Hindlimb muscle (tissue), 1 donor: ENCODE measurements at places on chromosomes 2 and 18. TPM values are rescaled to one million over a fixed set of nuclear protein-coding genes. Genes with fewer than 3 reads are reported as not detected.
A peak's percentile ranks its signal among the peaks of the same experiment; 100 is the strongest.

GRCh38 chr2:218405086-218405745 lies 5.5 kb downstream of the CTDSP1 start:
- no peak for DNase-seq

DNA sequence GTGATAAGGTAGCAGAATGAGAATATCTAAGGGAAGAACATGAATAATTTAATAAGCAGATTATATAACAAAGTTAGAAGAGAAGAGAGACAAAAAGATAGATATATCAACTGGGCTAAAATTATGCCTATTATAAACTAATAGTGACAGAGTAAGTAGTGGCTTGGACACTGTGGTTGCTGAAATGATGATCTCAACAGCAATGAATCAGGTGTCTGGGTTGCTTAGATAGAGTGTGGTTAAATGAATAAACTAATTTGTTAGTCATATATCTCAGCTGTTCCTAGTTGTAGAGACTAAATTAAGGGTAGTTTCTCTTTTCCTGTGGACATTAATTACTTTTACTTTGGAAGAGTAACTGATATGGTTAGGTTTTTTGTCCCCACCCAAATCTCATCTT lies 1485.4 kb upstream of the CELF4 start:
- DNase-seq = no peak

GRCh38 chr18:9968081-9968848 lies 54.4 kb downstream of the VAPA start:
- no peak for DNase-seq

DNA sequence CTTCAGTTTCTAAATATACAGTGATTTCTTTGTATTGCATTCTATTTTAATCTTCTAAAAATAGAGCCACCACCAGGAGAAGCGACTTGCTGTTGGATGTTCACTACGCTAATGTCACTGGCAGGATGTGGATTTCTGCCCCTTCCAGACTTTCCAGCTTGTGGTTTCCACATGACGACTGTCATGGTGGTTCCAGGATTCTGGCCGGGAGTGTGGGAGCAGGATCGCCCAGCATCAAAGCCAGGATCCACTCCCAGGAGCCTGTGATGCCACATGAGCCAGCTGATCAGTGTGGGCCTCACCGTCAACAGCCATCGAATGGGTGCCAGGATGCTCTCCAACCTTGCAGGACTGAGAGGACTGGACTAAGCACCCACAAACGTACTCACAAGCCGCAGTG lies 148.8 kb downstream of the HDAC4 start:
- DNase-seq = no peak

DNA sequence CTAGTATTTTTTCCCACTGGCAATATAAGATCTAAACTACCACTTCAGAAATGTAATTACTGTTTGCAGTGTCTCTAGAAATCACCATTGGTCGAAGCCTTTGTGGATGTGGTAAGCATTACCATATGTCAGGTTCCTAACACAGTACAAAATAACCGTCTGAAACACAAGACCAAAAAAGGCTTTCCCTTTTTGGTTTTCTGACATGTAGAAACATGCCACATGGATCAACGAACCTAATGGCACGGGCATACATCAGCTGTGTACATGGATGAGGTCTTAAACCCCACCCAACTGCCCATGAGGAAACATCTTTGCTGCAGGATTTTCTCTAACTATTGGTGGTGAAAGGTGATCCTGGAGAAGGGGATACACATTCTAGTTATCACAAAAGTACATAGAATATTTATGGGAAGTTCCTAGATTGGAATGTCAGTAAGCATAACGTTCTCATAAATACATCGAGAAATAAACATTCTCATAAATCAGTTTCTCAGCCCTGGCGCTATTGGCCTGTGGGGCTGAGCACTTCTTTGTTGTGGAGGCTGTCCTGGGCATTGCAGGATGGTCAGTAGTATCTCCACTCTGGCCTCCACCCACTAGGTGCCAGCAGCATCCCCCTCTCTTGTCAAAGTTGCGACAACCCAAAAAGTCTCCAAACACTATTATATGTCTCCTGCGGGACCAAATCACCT lies 9.0 kb downstream of the VIT start:
- no peak for DNase-seq

GRCh38 chr2:42001711-42002201 lies 46.1 kb upstream of the PKDCC start:
- peak; percentile 42 for DNase-seq

DNA sequence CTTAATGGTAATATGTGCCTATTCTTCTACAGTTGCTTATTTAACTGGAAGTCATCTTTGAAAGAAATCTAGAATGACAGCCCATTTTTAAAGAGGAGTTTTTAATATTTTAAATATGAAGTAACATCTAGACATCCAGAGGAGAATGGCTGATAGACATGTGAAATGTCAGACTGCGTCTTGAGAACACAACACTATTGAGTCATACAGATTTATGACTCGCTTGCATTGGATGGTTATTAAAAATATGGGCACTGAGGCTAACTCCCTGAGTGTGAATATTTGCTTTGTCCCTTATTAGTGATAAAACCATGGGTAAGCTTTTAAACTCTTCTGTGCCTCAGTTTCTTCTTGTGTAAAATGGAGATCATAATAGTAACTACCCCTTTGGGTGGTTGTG lies 22.9 kb downstream of the TDRD15 start:
- DNase-seq = no peak

GRCh38 chr2:44612276-44612675 lies 250.5 kb downstream of the CAMKMT start:
- DNase-seq = no peak

DNA sequence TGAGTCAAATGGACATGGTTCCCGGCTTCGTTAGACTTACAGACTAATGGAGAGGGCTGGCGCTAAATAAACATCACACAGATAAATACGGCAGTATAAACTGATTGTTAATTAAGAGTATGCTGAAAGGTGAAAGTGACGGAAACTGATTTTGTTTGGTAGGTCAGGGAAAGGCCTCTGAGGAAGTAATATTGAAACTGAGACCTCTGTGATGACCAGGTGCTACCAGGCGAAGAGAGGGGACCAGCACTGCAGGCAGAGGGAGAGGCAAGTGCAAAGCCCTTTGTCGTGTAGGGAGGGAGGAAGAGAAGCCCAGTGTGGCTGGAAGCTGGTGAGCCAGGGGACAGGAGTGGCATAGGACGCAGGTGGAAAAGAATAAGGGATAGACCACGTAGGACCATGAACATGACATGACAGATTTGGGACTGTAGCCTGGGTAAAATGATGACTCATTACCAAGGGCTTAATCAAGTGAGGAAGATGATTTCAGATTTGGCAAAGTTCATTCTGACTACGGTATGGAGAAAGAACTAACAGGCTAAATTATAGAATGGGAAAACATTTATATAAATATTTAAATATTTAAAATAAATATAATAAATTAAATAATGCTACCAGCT lies 433.1 kb downstream of the NCKAP5 start:
- no peak for DNase-seq

GRCh38 chr18:73785300-73785699 lies 362.3 kb downstream of the FBXO15 start:
- no peak for DNase-seq

GRCh38 chr2:168796583-168797285 lies 5.7 kb upstream of the NOSTRIN start:
- DNase-seq = no peak

DNA sequence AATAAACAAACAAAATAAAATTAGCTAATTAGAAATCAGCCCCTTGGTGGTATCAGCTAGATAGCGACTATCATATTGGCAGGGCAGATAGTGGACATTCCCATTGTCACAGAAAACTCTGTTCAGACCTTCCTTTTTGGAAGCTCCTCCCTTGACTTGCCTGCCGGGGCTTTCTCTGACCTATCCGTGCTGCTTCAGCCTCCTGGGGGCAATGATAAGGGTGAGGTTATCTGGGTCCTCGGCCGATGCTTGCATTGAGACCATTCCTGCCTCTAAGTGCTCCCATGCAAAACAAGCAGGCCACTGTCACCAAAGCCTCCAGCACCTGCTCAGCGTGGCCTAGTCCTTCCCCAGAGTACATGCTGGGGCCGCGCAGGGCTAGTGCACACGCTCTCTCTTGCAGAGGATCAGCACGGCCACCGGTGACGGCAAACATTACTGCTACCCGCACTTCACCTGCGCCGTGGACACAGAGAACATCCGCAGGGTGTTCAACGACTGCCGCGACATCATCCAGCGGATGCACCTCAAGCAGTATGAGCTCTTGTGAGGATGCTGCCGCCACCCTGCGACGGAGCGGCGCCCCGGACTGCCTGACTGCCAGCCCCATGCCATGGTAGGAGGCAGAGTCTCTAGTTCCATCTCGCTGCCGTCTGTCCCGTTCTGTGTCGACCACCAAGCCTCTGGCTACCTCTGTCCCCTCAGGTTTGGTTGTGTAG lies 27.4 kb downstream of the MPPE1 start:
- DNase-seq = no peak

GRCh38 chr2:105789745-105790460 lies 45.2 kb downstream of the NCK2 start:
- DNase-seq = no peak

- no peak for DNase-seq
Observed at GRCh38 chr2:217225596-217225995, 365.7 kb upstream of the TNP1 start.

- no peak for DNase-seq
Observed at GRCh38 chr2:12896318-12896982, 179.7 kb downstream of the TRIB2 start.

- DNase-seq = no peak
Observed at GRCh38 chr2:84537251-84537650, 21.0 kb downstream of the DNAH6 start.

DNA sequence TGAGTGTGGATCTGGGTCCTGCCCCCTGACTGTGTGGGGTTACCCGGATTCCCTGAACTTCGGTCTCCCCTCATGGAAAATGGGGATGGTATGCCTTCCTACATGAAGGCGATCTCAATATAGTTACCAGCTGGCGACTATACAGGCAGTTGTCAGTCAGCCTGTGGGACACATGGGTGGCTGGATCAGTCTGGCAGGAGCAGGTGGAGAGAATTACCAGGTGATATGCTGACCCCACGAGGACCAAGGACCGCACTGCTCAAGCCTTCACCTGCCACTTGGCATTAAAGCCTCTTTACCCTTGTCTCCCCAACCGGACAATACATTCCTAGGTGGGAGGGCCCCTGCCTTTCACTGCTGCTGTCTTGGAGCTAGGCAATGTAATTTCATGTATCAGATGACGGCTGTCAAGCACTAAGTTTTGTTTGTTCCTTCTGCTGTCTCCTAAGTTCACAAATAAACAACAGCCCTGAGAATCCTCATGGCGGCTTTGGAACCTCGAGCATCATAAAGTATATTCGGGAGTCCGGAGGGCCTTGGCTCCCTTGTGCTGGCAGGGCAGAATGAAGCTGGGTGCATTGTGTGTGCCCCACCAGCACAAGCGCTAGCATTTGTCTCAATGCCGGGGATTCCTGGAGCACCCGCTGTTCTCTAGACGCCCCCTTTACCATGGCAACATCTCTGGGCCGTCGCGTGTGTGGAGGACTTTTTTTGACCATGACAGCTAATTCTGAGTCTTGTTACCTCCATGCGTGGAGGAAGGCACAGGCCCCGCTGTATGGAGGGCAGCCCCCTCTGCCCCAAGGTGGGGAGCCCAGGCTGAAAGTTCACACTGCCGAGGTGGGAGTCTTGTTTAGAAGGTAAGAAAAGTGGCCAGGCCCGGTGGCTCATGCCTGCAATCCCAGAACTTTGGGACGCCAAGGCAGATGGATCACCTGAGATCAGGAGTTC lies 48.6 kb downstream of the PDCL3 start:
- no peak for DNase-seq

DNA sequence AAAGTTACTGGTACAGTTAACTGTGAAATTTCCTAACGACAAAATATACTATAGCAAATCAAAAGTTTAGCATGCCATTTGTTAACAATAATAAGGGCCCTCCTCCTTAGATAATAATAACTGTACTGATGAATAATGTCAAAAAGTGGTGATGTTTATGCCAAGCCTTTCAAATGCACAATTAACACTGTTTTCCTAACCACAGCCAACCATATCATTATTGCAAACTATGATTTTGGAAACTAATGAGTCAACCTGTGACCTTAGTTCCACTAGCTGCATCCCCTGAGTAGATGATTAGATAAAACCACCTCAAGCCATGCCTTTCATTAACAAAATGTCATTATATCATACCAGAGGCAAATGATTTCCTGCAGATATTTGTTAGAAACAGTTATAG lies 25.1 kb upstream of the GPR75 start:
- DNase-seq = no peak

DNA sequence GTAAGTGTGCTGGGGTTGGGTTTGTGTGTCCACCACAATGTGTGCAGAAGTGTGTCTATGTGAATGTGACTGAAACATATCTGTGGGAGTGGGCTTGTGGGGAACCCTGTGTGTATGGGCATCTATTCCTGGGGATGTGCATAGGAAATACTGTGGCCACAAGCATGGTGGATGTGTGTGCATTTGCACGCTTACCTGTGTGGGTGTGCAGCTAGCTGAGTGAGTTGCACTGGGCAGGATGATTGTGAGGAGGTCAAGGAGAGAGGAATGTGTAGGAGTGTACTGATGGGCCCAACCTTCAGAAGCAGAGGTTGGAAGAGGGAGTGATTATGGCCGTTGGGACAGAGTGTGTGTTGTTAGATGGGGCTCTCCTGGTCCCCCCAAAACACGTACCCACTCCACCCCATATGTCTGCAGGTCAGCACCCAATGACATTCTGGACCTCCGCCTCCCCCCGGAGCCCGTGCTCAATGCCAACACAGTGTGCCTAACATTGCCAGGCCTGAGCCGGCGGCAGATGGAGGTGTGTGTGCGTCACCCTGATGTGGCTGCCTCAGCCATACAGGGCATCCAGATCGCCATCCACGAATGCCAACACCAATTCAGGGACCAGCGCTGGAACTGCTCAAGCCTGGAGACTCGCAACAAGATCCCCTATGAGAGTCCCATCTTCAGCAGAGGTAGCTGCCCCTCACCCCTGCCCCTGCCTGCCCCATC lies 1.2 kb downstream of the WNT10A start:
- DNase-seq = no peak

GRCh38 chr2:136107051-136108033 lies 10.6 kb downstream of the CXCR4 start:
- no peak for DNase-seq

GRCh38 chr2:18662689-18663088 lies 73.3 kb upstream of the NT5C1B start:
- no peak for DNase-seq

DNA sequence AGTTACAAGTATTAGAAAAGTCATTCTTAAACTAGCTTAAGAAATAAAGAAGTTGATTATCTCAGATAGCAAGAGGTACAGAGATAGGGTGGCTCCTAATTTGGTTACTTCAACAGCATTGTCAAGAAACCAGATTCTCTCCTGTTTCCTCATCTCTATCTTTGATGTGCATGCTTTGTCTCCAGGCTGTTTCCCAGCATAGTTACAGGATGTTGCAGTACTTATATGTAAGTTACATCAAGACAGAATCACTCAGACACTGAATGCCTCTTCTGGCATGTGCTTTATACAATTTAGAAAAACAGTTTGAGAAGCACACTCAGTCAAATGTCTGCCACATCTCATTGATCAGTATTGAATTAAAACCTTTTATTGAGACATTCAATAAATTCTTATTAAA lies 189.5 kb upstream of the UBE2E3 start:
- DNase-seq = no peak

Gene KHK
- polyA plus RNA-seq = 1.5 TPM

Gene SERPINB3
- not detected for polyA plus RNA-seq

Gene PTPRN
- polyA plus RNA-seq = 0.12 TPM

Gene CCDC141
- 81.5 TPM for polyA plus RNA-seq

Gene SIGLEC15
- polyA plus RNA-seq = 0.19 TPM

Gene POTEC
- not detected for polyA plus RNA-seq

Gene GALNT13
- polyA plus RNA-seq = 0.32 TPM

Gene ATOH8
- 25.6 TPM for polyA plus RNA-seq

Gene MEP1B
- not detected for polyA plus RNA-seq

Gene WDFY1
- 29.6 TPM for polyA plus RNA-seq

Gene TUBB8B
- not detected for polyA plus RNA-seq

Gene GLS
- polyA plus RNA-seq = 44.9 TPM

Gene TRPM8
- 0.17 TPM for polyA plus RNA-seq

Gene RAD51AP2
- 0.25 TPM for polyA plus RNA-seq

Gene LCT
- polyA plus RNA-seq = not detected
